ENCODE measurements at places on chromosomes 3 and 15.

GRCh38 chr3:151918253-151919029 is 45.0 kb downstream of the SUCNR1 start:
- DNase-seq: no peak

DNA sequence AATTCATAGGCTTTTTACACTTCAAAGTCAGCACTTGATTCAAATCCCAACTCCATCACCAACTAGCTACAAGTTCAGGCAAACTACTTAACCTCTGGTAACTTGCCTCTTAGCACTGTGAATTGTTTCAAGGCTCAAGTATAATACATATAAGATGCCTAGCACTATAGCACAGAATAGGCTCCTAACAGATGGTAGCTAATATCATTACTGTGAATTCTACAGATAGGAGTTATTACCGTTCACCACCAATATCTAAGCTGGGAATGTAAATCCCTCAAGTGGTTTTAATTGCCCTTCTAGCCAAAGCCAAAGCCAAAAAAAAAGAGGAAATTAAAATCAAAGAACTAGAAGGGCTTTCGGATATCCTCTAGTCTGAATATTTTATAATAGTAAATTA is 15.4 kb downstream of the DLG1 start:
- no peak for DNase-seq

- no peak for DNase-seq
These were observed 123.7 kb downstream of the MECOM start for GRCh38 chr3:169539856-169540255.

- DNase-seq: no peak
These were observed 366.7 kb downstream of the PTPRG start for GRCh38 chr3:61928039-61928438.

DNA sequence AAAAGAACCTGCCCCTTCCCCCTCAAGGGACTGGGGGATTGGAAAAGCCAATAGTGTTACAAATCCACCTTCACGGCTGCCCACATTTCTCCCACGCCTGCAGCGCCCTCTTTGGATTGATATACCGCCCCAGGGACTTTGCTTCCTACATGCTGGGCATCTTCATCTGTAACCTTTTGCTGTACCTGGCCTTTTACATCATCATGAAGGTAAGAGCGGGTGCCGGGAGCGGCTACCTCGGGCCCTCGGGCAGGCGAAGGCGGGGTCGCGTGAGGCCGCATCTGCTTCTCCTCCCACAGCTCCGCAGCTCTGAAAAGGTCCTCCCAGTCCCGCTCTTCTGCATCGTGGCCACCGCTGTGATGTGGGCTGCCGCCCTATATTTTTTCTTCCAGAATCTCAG is 73.1 kb downstream of the USF3 start:
- DNase-seq: no peak

DNA sequence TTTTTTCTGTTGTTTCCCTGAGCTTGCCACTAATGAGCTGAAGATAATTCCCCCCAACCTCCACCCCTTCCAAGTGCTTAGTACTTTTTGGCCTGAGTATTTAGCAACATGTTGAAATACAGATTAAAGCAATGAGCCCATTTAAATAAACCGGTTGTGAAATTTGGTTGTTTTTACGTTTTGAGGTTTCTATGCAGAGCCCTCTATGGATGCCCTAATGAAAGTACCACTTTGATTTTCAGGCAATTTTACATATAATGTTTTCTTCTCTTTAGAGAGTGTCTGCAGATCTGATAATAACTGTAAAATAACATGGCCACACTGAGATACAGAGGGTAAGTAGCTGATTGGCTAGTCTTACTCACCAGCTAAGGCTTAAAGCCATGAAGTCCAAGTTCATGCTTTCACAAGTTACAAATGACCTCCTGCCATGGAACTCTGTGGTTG is 139.4 kb upstream of the SLC7A14 start:
- no peak for DNase-seq

DNA sequence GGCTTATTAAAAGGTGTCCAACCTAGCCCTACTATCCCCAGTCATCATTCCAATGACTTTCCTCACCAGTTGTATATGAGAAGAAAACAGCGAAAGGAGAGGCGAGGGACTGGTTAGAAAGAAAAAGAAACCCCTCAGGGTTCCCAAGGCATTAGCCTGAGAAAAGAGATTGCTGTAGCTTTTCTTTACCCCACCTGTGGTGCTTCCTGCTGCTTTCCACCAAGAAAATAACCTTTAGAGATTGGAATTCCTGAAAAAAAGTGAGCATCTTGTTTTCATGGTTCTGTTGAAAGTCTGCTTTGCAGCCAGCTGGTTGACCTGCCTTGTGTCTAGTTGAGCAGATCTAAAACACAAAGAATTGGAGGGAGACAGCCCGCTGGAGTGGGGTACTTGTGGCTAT is 196.4 kb downstream of the CADPS start:
- no peak for DNase-seq

DNA sequence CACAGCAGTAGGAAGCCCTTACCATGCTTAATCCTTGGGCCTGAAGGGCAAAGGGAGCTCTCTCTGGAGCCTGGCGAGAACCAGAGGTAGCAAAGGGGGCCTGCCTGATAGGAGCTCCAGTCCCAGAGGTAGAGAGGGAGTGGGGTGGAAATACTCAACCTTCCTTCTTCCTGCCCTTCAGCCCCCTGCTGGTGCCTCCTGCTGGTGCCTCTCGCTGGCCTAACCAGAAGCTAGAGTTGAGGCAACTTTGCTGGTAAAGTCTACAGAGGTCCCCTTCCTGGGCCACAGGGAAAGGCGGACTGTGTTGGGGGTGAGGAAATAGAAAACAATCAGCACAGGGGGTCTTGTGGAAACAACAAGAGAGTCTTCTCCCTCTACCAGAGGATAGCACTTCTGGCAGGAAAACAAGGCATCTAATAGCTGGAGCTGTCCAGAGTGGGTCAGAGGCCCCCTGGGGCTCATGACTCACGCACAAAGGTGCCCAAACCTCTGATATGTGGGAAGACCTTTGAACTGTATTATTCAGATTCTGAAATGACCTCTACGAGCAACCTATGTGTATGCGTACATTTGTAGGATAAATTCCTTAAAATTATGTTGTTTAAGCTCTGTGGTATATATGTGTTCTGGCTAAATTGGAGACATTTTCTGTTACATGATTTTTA is 133.9 kb downstream of the LRRC28 start:
- DNase-seq: no peak

GRCh38 chr3:126493739-126494138 is 18.0 kb upstream of the ZXDC start:
- no peak for DNase-seq

DNA sequence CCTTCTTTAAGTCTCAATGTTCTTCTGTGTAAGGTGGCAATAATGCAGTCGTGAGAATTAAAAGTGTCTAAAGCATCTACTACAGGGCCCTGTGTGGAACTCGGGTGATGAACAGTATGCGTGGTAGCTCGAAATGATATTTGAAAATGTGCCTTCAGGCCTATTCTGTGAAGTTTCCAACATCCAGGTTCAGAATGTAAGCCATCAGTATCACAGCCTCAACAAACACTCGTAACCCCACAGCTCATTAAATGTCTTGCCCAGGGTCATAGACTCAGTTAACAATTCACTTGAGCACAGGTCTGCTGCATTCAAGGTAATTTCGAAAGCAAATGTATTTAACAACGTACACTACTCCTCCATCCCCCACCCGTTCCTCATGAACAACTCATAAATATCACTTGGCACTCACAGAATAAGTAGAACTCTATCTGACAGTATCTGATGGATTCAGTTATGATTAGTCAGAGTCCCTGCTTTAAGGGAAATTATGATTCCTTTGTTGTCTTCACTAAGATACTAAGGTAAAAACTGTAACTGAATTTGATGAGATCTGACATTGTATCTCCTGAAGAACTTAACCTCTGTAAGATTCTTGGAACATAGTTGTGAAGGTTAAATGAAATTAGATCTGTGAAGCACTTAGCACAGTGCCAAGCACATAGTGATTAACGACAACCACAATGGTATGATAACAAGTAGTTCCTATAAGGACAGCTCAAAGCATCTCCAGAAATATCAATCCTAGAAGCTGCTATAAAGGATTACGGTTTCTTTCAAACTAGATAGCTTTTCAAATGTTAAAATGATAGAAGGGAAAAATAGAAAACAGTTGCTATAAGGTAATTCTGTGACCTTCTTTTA is 642.3 kb downstream of the TBL1XR1 start:
- DNase-seq: no peak

GRCh38 chr15:59063042-59063441 is 41.9 kb upstream of the CCNB2 start:
- DNase-seq: no peak

DNA sequence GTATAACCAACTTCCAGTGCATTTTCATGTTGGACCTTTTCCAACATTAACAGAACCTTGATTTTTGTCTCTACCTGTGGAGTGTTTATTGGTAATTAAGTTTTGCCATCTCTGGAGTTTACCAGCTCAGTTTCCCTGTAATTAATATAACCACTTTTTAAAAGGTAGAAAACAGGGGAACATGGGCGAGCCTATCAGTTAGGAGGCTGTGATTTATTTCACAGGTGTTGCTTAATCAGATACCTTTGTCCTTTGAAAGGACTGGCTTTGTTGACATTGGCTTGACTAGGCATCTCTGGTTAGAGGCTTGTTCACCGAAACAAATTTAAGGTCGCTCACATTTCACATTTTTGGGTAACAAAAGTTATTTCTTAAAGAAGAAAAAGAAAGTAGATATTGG is 622 bp downstream of the NAALADL2 start:
- no peak for DNase-seq

DNA sequence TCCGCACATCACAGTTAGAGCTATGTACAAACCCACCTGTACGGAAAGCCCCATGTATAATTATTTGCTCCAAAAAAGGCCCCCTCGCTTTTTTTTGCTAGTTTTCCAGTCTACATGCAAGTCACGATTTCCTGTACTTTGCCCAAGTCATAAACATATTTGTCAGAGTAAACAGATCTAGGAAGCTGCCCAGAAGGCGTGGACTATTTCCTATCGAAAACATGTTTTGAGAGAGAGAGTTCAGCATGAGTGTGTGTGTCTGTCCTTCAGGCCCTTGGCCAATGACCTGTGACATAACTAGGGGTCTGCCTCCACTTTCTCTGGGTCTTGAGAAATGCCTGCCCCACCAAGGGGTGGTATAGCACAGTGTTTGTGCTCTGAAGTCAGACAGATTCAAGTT is 72.7 kb upstream of the HACD2 start:
- no peak for DNase-seq

- no peak for DNase-seq
These were observed 293.3 kb upstream of the THBS1 start for GRCh38 chr15:39287322-39288195.

- DNase-seq: no peak
These were observed 250.4 kb downstream of the NTRK3 start for GRCh38 chr15:88006146-88006545.

- no peak for DNase-seq
These were observed 116.0 kb upstream of the PRICKLE2 start for GRCh38 chr3:64341296-64341695.

DNA sequence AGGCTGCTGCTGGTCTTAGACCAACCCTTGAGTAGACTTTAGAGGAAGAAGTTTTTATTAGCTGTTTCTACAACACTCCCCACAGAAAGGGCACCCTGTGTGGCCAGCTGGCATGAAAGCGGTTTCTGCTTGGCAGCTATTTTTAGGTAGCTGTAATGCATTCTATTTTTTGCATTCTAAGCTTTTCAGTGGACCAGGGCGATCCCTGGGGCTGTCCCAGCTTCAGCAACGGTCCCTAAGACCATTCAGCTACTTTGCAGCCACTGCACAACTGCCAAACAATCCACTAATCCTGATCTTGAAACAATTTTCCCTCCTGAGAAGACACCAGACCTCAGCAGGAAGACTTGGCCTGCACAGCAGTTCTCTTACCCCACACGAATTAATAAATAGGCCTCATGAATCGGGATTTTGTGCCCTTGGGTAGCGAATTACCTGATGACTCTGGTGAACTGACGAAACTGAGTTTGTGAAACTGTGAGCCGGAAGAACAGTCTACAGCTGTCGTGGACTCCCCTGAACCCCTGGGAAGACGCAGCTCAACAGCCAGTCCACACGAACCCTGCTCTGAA is 14.6 kb upstream of the TFRC start:
- DNase-seq: no peak

DNA sequence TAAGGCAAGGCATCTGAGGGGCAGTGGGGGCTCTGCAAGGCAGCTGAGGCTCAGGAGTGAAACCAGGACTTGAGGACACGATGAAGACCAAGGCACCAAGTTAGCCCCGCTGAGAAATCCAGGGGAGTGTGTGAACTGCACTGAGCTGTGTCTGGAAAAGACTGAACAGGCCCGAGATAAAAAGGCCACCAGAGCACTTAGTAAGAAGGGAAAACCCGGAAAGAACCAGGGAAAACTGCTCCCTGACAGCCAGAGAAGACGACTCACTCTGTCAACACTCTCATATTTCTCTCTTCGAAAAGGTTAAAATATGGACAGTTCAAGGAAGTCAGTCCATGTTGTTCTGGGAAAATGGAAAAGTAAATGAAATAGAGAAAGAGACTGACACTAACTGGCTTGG is 109.0 kb downstream of the SEC22A start:
- DNase-seq: no peak

All from stimulated activated CD4-positive, alpha-beta T cell treated with anti-CD3 and anti-CD28 coated beads, Interleukin-4, amount 100 ng/mL, for 1 hour (primary cell).